ENCODE measurements at places on chromosomes 1 and 21. TPM values are rescaled to one million over a fixed set of nuclear protein-coding genes. Genes with fewer than 3 reads are reported as not detected.
A peak's percentile ranks its signal among the peaks of the same experiment; 100 is the strongest.

- no peak for DNase-seq
These were observed 14.1 kb upstream of the TMEM240 start for GRCh38 chr1:1554550-1554925.

C8A gene
- polyA plus RNA-seq = not detected

DNA sequence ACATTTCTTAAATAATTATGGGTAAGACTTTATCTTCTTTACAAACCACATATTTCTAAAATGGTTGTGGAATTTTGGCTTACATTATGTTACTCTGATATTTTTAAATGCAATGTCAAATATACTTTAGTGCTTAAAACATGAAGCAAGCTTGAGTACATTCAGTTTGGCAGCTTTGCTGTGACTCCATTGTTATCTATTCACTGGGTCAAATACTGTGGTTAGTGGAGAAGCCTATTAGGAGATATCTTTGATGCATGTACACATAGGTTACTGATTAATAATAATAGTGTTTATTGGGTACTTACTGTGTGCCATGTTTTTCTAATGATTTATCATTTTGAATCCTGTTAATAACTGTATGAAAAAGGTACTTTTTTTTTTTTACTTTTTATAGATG, 520.4 kb upstream of the B3GALT2 start:
- DNase-seq = peak; percentile 50

DNA sequence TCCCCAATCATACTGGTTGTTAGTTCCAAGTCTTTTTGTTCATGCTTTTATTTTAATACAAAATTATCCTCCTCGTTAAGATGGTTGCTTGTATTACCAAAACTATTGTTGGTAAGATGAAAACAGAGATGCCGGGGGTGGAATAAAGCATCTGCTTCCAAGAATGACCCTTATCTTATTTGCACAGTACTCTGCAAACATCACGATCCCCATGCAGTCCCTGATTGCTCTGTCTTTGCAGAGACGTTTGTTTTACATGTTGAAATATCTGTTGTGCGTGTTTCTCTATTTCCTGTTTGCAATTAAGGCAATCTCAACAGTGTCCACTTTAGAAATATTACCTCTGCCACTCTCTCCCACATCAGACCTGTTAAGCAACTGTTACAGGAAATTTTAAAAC, 141.3 kb upstream of the NCAM2 start:
- no peak for DNase-seq

DNA sequence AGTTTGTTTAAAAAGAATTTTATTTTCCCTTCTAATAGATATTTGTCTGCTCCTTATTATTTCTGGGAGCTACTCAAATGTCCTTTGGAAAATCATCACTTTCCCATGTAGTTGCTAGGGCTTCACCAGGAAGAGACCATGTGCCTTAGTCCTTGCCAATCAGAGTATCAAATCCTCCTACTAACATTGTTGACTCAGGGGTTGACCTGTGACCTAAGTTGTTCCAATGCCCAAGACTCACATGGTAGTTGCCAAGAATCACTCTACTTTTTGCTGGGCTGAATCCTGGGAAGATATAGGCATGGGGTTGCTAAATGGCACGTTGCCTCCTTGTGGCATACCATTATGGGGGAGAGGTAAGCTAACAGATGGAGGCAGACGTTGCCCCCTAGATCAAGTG, 58.2 kb upstream of the FOXD3 start:
- no peak for DNase-seq

DNA sequence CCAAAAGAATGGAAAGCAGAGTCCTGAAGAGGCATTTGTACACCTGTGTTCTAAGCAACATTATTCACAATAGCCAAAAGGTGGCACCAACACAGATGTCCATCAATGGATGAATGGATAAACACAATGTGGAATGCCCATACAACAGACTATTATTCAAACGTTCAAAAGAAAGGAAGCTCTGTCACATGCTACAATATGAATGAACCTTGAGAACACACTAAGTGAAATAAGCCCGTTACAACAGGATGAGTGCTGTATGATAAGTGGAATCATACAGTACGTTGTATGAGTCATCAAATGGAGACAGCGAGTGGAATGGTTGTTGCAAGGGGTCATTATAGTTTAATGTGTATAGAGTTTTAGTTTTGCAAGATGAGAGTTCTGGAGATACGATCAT, 80.1 kb downstream of the SH3BGR start:
- DNase-seq = no peak

DNA sequence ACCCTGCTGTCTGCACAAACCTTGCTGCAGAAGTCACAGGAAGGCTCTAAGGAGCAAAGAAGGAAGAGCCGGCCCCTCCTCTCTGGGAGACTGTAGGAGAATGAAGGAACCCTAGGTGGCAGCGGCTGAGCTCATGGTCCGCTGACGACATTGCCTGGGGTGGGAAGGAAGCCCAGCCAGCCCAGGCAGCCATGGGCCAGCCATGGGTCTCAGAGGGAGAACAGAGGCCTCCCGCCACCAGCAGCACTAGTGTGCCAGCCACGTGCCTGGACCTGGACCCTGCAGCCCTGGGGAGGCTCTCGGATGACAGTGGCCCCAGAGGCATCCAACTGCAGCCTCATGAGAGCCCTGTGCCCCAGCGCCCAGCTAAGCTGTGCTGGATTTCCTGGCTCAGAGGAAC, 49.2 kb upstream of the POFUT2 start:
- no peak for DNase-seq

- DNase-seq = no peak
These were observed 20.9 kb upstream of the NCMAP start for GRCh38 chr1:24535021-24535424.

HEYL gene
- 2.3 TPM for polyA plus RNA-seq

LDLRAD1 gene
- polyA plus RNA-seq = not detected

- DNase-seq = no peak
These were observed 22.2 kb downstream of the MAPKAPK2 start for GRCh38 chr1:206706806-206707366.

- no peak for DNase-seq
These were observed 223.2 kb upstream of the FOXD3 start for GRCh38 chr1:63099188-63099587.

- no peak for DNase-seq
These were observed 302.8 kb downstream of the MATN1 start for GRCh38 chr1:30420519-30421050.

DNA sequence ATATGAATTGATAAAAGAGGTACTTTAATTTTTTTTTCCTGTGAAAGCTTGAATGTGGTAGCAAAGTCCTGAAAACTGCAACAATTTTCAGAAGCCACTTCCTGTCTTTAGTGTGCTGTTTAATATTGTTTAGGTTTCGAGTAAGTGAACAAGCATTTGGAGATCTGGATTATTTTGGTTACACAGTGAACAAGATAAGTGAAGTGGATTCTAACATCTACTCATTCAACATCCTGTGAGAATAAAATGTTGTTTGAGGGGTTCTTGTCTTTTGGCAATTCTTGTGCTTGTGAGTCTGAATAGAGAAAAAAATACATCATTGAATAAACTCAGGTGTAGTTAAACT, 35.2 kb upstream of the PLA2G4A start:
- DNase-seq = no peak

- DNase-seq = no peak
These were observed 31.8 kb downstream of the WNT4 start for GRCh38 chr1:22111115-22111514.

PUSL1 gene
- 14.1 TPM for polyA plus RNA-seq

- no peak for DNase-seq
These were observed 126.2 kb downstream of the CNIH3 start for GRCh38 chr1:224742349-224742748.

TMOD4 gene
- polyA plus RNA-seq = 0.29 TPM

- DNase-seq = no peak
These were observed 58.5 kb downstream of the PHACTR4 start for GRCh38 chr1:28428012-28428411.

SPRR2E gene
- not detected for polyA plus RNA-seq

GRCh38 chr1:34212673-34213072, 36.0 kb downstream of the C1orf94 start:
- DNase-seq = no peak

GRCh38 chr1:61604684-61605083, 120.3 kb downstream of the TM2D1 start:
- no peak for DNase-seq

- no peak for DNase-seq
These were observed 35.7 kb downstream of the HSF2BP start for GRCh38 chr21:43623588-43623987.

DMRTA2 gene
- 0.13 TPM for polyA plus RNA-seq

DNA sequence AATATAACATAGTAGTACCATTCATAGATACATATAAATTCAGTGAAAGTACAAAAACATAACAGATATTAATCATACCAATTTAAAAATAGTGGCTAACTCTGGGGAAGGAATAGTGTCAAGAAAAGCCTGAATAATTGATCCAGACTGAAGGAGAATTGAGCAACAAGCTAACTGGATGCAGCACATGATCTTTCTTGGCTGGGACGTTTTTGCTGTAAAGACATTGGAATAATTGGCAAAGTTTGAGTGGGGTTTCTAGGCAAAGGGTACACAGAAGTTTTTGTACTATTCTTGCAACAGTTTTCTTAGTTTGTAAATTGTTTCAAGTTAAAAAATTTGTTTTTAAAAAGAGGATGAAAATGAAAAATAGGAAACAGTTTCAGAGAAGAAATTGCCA, 2.6 kb upstream of the SH3GLB1 start:
- DNase-seq = no peak

C1orf87 gene
- not detected for polyA plus RNA-seq

AGL gene
- 4.9 TPM for polyA plus RNA-seq

KCNE1 gene
- 0.05 TPM for polyA plus RNA-seq

GRCh38 chr1:160189649-160190625, at the start of gene CASQ1:
CASQ1 (plus strand) TSS chr1:160190575; CDS start chr1:160190752, 177 bp downstream.
- no peak for DNase-seq

DNA sequence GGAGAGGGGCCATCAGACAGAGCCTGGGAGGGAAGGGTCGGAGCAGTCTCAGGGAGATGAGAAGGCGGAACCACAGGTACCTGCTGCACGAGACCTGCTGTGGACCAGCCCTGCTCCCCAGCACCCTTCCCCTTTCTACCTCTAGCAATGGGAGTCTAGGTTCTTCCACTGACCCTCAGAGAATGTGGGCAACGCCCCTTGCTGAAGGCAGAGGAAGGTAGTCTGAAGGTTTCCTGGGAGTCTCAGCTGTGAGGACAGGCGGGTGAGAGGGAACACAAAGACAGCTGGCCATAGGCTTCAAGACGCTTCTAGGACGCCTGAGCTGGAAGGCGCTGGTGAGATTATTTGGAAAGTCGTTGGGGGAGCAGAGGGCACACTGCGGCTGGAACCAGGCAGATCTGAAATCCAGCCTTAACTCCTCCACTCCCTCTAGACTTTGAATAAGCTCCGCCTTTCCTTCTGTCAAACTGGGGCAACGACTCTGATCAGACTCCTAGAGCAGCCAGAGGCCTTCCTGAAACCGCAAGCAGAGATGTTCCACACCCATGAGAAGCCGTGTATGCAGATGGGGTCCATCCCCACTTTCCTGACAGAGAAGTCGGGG, 18.1 kb downstream of the SLC45A3 start:
- no peak for DNase-seq

Measured in A549 (cell line).